ENCODE measurements at places on chromosomes 1 and 21. TPM values are rescaled to one million over a fixed set of nuclear protein-coding genes. Genes with fewer than 3 reads are reported as not detected.

GRCh38 chr1:155929057-155929456 is 5.2 kb downstream of the KHDC4 start:
- H3K36me3 ChIP-seq: peaks cover 38% of the 10 kb centered on the region
- peaks cover 38% of the 10 kb centered on the region for H3K4me1 ChIP-seq
- no peak for DNase-seq
- H3K27me3 ChIP-seq: no peaks in the 10 kb centered on the region

- peaks cover 8% of the 10 kb centered on the region for H3K4me1 ChIP-seq
- no peak overlapping the region for H3K4me3 ChIP-seq
- DNase-seq: no peak
Observed at GRCh38 chr21:31873696-31874599, 1.1 kb downstream of the HUNK start.

DNA sequence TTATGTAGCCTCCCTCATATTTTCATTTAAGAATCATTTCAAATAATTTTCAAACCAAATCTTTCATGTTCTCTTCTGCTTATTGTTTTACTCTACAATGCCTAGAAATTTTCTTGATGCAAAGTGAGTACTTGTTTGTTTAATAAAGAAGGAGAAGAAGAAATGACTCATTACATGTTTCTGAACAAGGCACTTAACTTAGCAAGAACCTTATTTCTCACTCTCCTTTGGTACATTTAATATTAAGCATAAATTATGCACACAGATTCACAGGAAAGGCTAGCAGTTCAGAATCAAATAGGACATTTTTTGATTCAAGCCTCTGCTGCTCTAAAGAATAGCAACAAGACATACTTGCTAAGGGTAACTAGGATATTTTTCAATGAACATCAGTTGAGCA is 9.1 kb downstream of the SCYL3 start:
- no peaks in the 10 kb centered on the region for H3K36me3 ChIP-seq
- no peak overlapping the region for H3K27ac ChIP-seq

DNA sequence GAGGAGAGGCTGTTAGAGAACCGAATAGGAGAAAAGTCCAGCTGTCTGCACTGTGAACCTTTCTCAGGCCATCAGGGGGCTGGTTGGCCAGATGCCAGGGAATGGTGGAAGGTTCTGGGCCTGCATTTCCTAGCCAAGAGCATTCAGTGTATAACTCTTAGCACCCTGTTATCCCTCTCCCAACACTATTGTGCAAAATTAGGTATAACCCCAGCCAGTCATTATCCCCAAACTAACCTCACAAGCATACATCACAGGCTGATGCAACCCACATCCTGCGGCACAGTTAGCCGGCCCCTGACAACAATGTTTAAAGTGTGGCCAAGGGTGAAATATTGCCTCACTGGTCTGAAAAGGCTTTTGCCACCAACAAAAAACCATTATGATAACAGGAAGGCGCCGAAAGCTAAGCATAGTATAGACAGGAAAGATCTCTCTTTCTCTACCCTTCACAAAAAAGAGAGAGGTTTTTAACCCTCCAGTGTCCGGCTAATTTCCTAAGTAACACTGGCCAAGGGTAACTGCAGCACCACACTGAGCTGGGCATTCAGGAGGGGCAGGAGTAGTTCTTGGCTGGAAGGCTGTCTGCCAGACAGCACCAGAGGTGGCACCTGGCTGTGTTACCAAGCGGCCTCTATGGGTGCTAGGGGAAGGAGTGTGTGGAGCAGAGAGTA is 77.3 kb upstream of the BCAR3 start:
- H3K36me3 ChIP-seq: no peaks in the 10 kb centered on the region
- H3K27me3 ChIP-seq: no peaks in the 10 kb centered on the region
- H3K4me3 ChIP-seq: no peak overlapping the region
- DNase-seq: peak; percentile 15
- peaks cover 11% of the 10 kb centered on the region for H3K4me1 ChIP-seq
- no peak overlapping the region for H3K27ac ChIP-seq

- no peak overlapping the region for H3K4me3 ChIP-seq
- no peaks in the 10 kb centered on the region for H3K4me1 ChIP-seq
- no peak overlapping the region for H3K27ac ChIP-seq
- H3K36me3 ChIP-seq: peaks cover 3% of the 10 kb centered on the region
- no peaks in the 10 kb centered on the region for H3K27me3 ChIP-seq
- no peak for DNase-seq
Observed at GRCh38 chr1:92848201-92848600, 16.4 kb downstream of the RPL5 start.

ARHGEF10L gene
- polyA plus RNA-seq: 3.3 TPM

DNA sequence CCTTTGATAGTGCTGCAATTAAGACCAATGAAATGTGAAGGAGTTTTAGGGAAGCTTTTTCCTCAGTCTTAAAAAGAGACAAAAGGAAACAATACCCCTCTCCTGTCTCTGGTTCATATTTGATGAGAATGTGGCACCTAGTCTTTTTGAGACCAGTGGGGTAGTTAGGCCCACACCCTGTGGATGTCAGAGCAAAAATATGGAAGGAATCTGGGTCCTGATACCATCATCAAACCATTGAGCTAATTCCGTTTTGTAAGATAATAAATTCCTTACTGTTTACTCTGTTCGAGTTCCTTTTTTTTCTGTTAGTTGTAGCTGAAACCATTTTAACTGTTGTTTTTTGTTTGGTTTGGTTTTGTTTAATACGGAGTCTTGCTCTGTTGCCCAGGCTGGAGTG is 33.3 kb downstream of the PTPRC start:
- DNase-seq: no peak
- H3K36me3 ChIP-seq: no peaks in the 10 kb centered on the region
- no peaks in the 10 kb centered on the region for H3K27me3 ChIP-seq
- H3K4me1 ChIP-seq: peaks cover 16% of the 10 kb centered on the region

DNA sequence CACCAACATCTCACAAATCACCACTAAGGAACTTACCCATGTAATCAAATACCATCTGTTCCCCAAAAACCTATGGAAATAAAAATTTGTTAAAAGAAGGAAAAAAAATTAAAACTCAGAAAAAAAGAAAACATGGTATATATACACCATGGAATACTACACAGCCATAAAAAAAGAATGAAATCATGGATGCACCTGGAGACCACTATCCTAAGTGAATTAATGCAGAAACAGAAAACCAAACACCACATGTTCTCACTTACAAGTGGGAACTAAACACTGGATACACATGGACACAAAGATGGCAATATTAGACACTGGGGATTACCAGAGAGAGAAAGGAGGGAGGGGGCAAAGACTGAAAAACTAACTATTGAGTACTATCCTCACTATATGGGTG is 50.4 kb downstream of the ZSWIM5 start:
- no peaks in the 10 kb centered on the region for H3K36me3 ChIP-seq
- no peaks in the 10 kb centered on the region for H3K27me3 ChIP-seq
- no peak for DNase-seq
- no peak overlapping the region for H3K27ac ChIP-seq

DNA sequence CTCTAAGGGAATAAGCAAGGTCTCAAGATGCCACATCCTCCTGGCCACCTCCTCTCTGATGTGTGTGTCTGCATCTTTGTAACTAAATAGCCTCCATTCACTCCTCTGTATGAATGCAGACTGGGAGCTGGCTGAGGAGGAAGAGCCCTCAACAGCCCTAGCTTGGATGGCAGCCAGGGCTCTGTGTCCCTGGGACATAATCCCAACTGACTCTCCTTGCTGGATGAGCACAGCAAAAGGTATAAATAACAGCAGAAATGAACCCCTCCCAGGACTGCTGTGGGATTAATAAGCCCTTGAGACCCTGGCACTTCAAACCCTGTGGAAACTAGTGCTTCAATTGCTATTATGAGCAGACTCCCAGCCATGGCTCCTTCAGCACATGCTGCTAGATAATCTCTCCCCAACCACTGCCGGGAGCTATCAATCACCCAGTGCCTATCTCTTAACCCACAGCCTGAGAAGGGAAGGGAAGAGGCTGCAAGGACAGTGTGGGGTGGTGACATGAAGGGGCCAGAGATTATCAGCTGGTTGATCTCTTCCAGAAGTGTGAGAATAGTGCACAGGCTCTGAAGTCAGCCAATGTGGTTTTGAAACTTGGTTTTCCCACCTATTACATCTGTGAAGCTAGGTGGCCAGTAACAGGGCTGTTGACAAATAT is 152.2 kb downstream of the TNR start:
- H3K4me3 ChIP-seq: no peak overlapping the region
- no peaks in the 10 kb centered on the region for H3K4me1 ChIP-seq
- H3K27ac ChIP-seq: no peak overlapping the region
- peak; percentile 7 for DNase-seq

GRCh38 chr1:45001011-45001481 is 10.1 kb downstream of the HECTD3 start:
- H3K27ac ChIP-seq: no peak overlapping the region
- no peaks in the 10 kb centered on the region for H3K27me3 ChIP-seq
- DNase-seq: no peak
- H3K36me3 ChIP-seq: peaks cover 3% of the 10 kb centered on the region

- H3K36me3 ChIP-seq: peaks cover 4% of the 10 kb centered on the region
- H3K4me3 ChIP-seq: no peak overlapping the region
- no peaks in the 10 kb centered on the region for H3K4me1 ChIP-seq
- DNase-seq: peak; percentile 59
- H3K27me3 ChIP-seq: no peaks in the 10 kb centered on the region
Observed at GRCh38 chr21:32653326-32653901, 41.2 kb upstream of the CFAP298 start.

DNA sequence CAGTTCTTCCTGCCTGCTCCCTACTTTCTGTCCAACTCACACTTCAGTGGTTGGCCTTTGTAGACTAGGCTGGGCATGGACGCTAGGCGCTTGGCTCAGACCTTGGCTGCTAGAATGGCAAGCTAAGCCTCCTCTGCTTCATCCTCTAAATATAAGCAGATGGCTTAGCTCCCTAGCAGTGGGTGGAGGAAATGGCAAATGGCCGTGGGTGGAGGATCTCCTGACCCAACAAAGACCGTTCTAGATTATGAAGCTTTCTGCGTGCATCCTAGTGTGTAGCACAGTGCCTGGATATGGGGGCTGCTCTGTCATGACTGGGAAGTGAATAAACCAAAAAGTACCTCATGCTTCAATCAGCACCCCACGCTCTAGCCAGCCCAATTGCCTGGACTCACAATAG is 10.4 kb upstream of the ETV3L start:
- H3K27me3 ChIP-seq: peaks cover 16% of the 10 kb centered on the region
- peaks cover 11% of the 10 kb centered on the region for H3K4me1 ChIP-seq
- H3K27ac ChIP-seq: no peak overlapping the region
- no peaks in the 10 kb centered on the region for H3K36me3 ChIP-seq
- no peak for DNase-seq

GRCh38 chr1:245169376-245169775 is 14.6 kb downstream of the KIF26B start:
- H3K27me3 ChIP-seq: peaks cover 5% of the 10 kb centered on the region
- no peak overlapping the region for H3K27ac ChIP-seq
- H3K4me1 ChIP-seq: no peaks in the 10 kb centered on the region

DNA sequence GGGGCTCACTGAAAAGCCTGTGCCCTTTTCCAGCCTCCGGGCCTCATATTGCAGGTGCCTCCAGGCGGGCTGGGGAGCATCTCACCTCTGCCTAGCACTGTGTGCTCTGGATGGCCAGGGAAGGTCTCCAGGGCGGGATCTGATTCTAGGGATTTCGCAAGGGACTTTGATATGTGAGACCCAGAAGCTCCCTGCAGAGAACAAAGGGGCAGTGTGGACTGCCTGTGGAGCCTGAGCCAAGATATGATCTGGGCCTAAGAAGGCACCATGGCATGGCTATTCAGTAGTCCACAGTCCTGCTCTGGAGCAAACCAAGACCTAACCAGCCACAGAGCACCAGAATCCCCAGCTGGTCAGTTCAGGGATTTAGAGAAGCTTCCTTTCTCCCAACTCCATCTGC is 157.2 kb downstream of the ST6GALNAC5 start:
- no peak overlapping the region for H3K4me3 ChIP-seq
- no peaks in the 10 kb centered on the region for H3K27me3 ChIP-seq
- no peak for DNase-seq
- H3K4me1 ChIP-seq: no peaks in the 10 kb centered on the region

DNA sequence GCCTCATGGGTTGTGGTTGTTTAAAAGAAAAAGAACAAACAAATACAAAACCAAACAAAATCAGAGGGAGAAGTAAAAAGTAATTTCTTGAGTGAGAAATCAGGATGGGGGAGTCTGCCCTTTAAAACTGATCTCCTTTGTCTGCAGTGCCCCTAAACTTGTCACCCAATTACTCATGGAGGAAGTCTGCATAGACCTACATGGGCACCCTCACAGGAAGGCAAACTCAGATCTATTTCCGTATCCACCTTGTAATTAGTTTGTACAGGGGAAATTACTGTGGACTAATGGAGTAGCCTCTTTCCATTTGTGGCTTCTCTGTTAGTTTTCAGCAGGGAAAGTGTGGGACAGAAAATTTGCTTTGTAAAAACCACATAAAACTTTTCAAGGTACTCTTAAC is 600.4 kb downstream of the ADGRL2 start:
- H3K4me1 ChIP-seq: peaks cover 37% of the 10 kb centered on the region
- H3K4me3 ChIP-seq: no peak overlapping the region
- no peaks in the 10 kb centered on the region for H3K36me3 ChIP-seq
- H3K27ac ChIP-seq: peak overlapping the region; percentile 68
- no peaks in the 10 kb centered on the region for H3K27me3 ChIP-seq

RER1 gene
- polyA plus RNA-seq: 292 TPM

- peak overlapping the region; percentile 13 for H3K27ac ChIP-seq
- H3K4me1 ChIP-seq: peaks cover 4% of the 10 kb centered on the region
- H3K36me3 ChIP-seq: no peaks in the 10 kb centered on the region
- DNase-seq: no peak
- no peak overlapping the region for H3K4me3 ChIP-seq
- peaks cover 1% of the 10 kb centered on the region for H3K27me3 ChIP-seq
Observed at GRCh38 chr1:228937851-228938536, 202.7 kb downstream of the RHOU start.

DYNLT4 gene
- 1.1 TPM for polyA plus RNA-seq

DNA sequence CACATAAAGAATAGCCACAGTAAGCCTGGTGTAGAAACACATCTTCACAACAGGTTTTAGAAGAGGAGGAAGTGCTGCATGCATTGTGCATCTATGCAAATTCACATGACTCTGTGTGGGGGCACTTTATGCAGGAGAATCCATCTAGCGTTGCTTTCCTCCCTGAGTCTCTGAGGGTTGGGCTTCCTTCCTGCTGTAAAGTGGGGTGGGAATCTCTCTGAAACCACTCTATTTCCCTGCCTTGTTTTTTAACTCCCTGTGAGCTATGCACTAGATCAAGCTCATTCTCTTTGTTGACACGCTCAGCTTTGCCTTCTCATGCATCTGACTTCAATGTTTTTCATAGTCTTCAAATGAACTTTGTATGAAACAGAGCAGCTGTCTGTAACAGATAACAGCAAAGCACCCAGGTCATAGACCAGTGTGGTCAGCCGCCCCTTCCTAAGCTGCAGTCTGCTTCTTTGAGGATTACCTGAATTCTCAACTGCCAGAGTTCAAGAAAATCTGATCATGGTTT is 102.7 kb upstream of the DPH5 start:
- H3K27me3 ChIP-seq: no peaks in the 10 kb centered on the region
- peak; percentile 67 for DNase-seq
- H3K27ac ChIP-seq: no peak overlapping the region
- H3K4me3 ChIP-seq: no peak overlapping the region
- H3K4me1 ChIP-seq: peaks cover 6% of the 10 kb centered on the region

ETV3L gene
- polyA plus RNA-seq: not detected

GREM2 gene
- polyA plus RNA-seq: not detected

Data from endothelial cell of umbilical vein (primary cell).